ENCODE measurements at places on chromosomes 3 and 15. TPM values are rescaled to one million over a fixed set of nuclear protein-coding genes. Genes with fewer than 3 reads are reported as not detected.

- no peaks in the 10 kb centered on the region for H3K4me1 ChIP-seq
- no peak overlapping the region for H3K4me3 ChIP-seq
- H3K27me3 ChIP-seq, result no peaks in the 10 kb centered on the region
Observed at GRCh38 chr3:173644086-173645082, 246.8 kb downstream of the NLGN1 start.

DNA sequence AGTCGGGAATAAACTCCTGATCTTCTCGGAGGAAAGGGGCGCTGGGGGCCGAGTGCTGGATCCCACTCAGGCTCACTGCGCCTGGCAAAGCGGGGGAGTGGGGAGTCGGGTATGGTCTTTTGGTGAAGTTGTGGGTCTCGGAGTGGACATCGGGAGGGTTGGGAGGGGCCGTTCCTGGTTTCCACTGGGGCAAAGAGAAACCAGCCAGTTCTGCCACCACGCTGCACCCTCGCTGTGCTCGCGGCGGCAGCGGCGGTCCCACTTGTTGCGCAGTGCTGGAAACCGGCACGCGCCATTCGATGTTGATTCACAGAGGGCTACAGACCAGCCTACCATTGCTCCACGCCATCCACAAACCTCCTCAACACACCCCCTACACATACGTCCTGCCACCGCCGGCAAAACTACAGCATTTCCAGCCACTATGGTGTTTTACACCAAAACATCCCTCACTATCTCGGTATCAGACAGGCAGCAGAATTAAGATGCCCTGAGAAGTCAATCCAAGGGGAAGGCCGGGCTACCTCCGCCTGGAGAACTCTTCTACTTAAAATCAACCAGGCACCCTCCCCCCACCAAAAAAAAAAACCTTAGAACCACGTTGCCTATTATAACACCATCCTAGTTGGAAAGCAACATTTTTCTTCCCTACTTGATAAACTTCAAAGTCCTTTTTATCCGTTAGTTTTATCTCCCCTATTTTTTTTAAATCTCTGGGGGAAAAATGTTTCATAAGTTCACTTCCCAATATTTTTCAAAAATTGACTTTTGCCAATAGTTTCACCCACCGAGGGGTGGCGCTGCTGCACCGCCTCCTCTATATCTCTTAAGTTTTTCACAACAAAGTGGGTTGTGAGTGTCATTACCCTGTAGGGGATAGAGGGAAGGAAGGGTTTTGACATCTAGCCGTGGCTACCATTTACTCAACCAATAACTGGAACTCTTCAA is 3.6 kb downstream of the BCL6 start:
- no peaks in the 10 kb centered on the region for H3K36me3 ChIP-seq
- peak overlapping the region; percentile 99 for H3K27ac ChIP-seq
- peaks cover 12% of the 10 kb centered on the region for H3K4me1 ChIP-seq
- peak overlapping the region; percentile 68 for H3K4me3 ChIP-seq

DNA sequence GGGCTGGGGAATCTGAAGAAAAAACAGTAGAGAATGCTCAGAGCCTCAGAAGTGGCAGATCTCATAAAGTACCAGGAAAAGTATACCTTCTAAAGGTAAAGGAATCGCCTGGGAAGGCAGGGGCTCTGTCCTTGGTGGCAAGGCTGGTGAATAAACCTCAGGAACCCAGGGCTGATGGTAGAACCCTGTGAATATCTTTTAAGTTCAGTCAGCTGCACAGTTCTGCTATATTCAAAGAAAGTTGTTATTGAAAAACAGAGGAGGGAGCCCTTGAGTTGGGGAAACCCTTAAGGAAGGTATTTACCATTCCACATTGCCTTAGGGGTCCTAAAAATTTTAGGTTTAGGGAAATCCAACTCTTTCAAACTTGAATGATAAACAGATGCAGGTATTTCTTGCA is 31.2 kb downstream of the ZPLD1 start:
- no peak for DNase-seq
- no peaks in the 10 kb centered on the region for H3K36me3 ChIP-seq
- H3K27me3 ChIP-seq, result no peaks in the 10 kb centered on the region
- no peaks in the 10 kb centered on the region for H3K4me1 ChIP-seq
- no peak overlapping the region for H3K27ac ChIP-seq
- H3K4me3 ChIP-seq, result no peak overlapping the region

GRCh38 chr3:169619793-169620192 is 43.7 kb downstream of the MECOM start:
- H3K27me3 ChIP-seq, result no peaks in the 10 kb centered on the region
- H3K4me3 ChIP-seq, result no peak overlapping the region
- no peaks in the 10 kb centered on the region for H3K4me1 ChIP-seq
- no peak for DNase-seq
- H3K27ac ChIP-seq, result no peak overlapping the region

DNA sequence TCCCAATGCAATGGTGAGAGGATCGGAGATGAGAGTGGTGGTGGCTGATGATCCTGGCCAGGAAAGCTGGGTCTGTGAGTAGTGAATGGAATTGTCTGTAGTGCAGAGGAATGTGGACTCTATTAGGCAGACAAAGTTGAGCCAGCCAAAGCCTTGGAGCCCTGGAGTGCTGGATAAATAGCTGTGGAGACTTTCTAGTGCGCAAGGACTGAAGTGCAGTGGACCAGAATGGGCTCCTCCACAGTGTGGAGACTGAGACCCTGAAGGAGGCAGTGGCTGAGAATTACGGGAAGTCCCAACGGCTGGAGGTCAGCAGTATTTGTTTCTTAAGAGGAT is 874 bp downstream of the ZNF662 start:
- H3K27ac ChIP-seq, result no peak overlapping the region
- no peak overlapping the region for H3K4me3 ChIP-seq
- H3K36me3 ChIP-seq, result no peaks in the 10 kb centered on the region
- H3K4me1 ChIP-seq, result peaks cover 4% of the 10 kb centered on the region
- no peak for DNase-seq
- H3K27me3 ChIP-seq, result peaks cover 11% of the 10 kb centered on the region

DNA sequence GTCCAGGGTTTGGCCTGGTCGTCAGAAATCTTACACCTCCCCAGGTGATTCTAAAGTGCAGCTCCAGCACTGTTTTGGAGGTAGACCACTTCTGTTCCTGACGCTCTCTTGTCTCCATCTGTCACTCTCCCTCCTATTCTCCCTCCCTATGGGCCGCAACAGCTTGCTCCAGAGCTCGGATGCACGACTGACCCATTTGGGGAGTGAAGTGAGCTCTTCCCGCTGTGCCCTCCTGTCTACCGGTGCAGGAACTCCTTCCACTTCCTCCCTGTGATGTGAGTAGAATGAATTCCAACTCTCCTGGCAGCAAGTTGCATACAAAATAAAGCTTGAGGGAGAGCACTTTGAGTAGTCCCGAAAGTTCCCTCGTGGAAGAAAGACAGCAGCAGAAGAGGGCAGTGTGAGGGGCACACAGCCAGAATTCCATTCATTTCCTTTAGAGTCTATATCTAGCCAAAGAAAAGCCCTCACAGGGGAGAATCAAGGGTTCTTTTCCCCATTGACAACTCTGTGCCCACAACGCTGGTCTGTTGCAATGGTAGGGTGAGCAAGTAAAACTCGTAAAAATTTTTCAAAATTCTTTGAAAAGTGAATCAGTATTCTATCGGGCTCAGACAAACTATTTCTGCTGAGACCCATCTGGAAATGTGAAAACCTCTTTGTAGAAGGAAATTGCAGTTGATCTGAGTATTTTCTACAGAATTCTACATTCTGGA is 39.9 kb upstream of the BDH1 start:
- no peak overlapping the region for H3K27ac ChIP-seq
- H3K4me1 ChIP-seq, result no peaks in the 10 kb centered on the region
- no peak overlapping the region for H3K4me3 ChIP-seq
- no peaks in the 10 kb centered on the region for H3K36me3 ChIP-seq

GRCh38 chr3:41960826-41961750 is 815 bp downstream of the ULK4 start:
- no peaks in the 10 kb centered on the region for H3K36me3 ChIP-seq
- H3K27me3 ChIP-seq, result no peaks in the 10 kb centered on the region
- H3K4me3 ChIP-seq, result peak overlapping the region; percentile 99
- DNase-seq, result peak; percentile 90

DNA sequence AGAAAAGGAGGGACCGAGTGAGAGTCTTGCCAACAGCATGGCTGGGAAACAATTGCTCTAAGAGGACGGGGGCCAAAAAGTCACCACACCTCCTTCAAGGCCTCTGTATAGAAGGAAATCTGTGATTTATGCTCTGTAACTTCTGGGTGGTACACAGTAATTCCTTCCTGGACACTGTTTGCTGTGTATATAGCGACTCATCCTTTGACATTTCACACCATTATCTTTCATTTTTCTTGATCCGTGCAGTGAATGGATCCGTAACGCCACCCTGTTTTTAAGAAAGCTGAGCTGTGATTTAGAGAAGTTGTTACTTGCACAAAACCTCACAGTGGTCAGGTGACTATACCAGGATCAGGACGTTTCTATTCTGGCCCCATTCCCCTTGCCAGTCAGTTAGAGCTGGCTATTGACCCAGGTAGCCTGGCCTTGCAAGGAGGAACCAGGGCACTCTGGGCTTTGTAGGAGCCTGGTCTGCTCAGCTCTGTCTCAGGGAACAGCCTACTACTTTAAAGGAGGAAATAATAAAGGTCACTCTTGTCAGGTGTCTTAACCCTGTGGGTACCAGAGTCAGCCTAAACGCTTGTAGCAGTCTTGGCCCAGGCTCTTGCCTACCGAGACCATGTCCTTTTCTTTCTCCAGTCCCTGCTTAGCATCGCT is 86.5 kb upstream of the MYZAP start:
- H3K4me3 ChIP-seq, result no peak overlapping the region
- H3K27ac ChIP-seq, result no peak overlapping the region
- no peaks in the 10 kb centered on the region for H3K27me3 ChIP-seq
- no peak for DNase-seq

GRCh38 chr3:69092030-69092516 is 7.3 kb downstream of the ARL6IP5 start:
- H3K4me1 ChIP-seq, result peaks cover 100% of the 10 kb centered on the region
- DNase-seq, result no peak
- H3K27ac ChIP-seq, result peak overlapping the region; percentile 93
- H3K27me3 ChIP-seq, result no peaks in the 10 kb centered on the region

GRCh38 chr15:85120351-85121113 is 138.9 kb downstream of the PDE8A start:
- no peak overlapping the region for H3K4me3 ChIP-seq
- H3K36me3 ChIP-seq, result peaks cover 25% of the 10 kb centered on the region
- no peaks in the 10 kb centered on the region for H3K27me3 ChIP-seq
- DNase-seq, result no peak

- H3K36me3 ChIP-seq, result no peaks in the 10 kb centered on the region
- H3K27me3 ChIP-seq, result peaks cover 4% of the 10 kb centered on the region
- DNase-seq, result peak; percentile 57
Observed at GRCh38 chr15:70376031-70376928, 278.6 kb upstream of the TLE3 start.

DNA sequence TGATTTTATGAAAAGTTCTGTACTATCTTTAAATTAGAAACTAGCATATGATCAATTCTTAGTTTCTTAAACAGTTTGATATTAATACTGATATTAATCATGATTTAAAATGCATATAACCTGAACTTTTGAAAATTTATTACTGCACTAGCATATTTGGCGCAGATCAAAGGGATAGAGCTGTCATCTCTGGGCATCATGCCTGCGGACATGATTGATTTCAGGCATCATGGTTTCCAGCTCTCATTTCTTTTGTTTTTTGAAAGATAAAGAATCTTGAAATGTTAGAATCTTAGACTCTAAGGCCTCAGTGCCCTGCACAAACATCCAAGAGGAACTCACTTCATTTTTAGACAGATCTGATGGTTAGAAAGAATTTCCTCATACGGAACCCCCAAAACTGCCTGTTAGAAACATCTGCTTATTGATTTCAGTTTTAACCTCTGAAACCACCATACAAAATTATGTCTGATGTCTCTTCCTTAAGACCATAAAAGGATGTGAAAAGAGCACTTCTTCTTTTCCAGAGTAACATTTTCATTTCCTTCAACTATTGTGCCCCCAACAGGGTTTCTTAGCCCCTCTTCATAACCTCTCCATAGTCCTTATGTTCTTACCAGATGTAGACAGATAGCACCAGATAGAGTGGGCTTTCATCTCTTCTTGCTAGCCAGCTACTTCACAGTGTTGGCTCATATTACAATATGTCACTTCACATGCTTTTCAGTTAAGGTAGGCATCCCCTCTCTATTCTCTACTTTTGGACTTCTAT is 110.8 kb downstream of the BBX start:
- no peak overlapping the region for H3K27ac ChIP-seq
- no peaks in the 10 kb centered on the region for H3K36me3 ChIP-seq
- no peaks in the 10 kb centered on the region for H3K27me3 ChIP-seq
- no peak overlapping the region for H3K4me3 ChIP-seq
- H3K4me1 ChIP-seq, result peaks cover 45% of the 10 kb centered on the region

The NOP10 gene
- 147 TPM for total RNA-seq
